ENCODE measurements at places on chromosomes 5 and 9.

GRCh38 chr9:99606957-99607356, 214.7 kb upstream of the NR4A3 start:
- no peak for DNase-seq

GRCh38 chr9:92512622-92513021, 23.2 kb downstream of the ECM2 start:
- no peak for DNase-seq

DNA sequence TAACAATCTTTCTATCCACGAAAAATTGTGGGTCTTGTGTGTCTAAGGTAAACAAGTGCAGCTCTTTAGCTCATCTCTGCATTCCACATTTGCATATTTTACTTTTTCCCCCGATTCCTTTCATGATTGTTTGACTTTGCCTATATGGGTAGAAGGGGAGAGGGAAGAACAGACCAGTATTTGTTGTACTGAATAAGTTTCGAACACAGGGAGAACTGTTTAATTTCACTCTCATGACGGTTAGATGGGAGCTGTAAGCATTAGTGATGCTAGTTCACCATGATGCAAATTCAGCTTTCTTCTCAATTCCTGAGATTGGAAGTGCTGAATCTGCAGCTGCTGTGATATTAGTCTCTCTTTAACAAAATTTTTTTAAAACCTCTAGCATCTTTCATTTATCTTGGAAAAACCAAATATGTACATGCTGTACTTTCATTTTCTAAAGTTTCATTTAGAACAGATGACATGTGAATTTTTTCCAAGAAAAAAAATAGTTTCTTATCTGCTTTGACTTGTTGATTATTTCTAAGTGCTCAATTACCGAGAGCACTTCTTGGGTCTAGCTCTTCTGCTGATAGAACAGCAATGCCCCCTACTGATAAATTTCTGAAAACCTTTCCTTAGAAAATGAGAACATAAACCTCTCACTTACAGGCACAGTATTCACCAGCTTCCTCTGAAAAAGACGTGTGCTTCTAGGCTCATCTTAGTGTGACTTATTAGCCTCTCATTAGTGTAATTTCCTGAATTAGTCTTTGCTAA, 149.5 kb downstream of the BAAT start:
- DNase-seq, result peak; percentile 2

- DNase-seq, result no peak
Measured at GRCh38 chr5:29148581-29148980, 2044.9 kb upstream of the CDH6 start.

- DNase-seq, result no peak
Measured at GRCh38 chr5:124806373-124807077, 60.1 kb upstream of the ZNF608 start.

GRCh38 chr5:166845044-166845443, 1446.4 kb upstream of the WWC1 start:
- DNase-seq, result no peak

Data from activated CD4-positive, alpha-beta T cell treated with anti-CD3 and anti-CD28 coated beads, Interleukin-10, Interleukin-2, amounts not matched to agents 100 ng/mL and 50 ng/mL, durations not matched to agents 16 hours and 8 hours (primary cell).